ENCODE measurements at places on chromosomes 5 and 9.

DNA sequence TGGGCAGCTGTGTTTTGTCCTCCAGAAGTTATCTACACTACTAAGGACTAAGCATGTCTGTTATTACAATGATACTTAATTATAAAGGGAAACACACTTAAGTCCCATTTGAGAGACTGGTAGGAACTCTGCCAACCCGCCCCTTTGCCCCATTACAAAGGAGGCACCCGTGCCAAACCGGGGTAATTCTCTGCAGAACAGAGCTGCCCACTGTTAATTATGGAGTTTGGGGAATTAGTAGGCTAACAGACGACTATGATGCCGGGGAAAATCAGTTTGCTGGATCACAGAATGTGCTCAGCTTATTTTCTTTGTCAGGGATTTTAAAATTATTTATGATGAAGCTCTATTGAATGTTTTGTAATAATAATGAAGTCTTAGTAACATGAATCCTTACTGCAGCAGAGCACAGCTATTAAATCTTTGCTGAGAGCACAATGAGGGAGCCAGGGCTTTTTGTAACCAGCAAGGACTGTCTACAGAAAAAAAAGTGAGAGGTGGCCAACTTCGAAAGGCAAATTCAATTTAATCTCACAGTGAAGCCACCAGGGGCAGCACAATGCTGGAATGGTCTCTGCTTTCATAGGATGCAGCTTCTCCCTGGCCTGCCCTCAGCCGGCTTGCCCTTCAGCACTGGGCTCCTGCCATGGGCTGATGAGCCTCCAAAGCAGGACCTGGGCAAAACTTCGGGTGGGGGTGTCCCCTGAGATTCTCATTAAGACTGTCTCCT is 134.5 kb downstream of the GNAQ start:
- peak; percentile 22 for DNase-seq

DNA sequence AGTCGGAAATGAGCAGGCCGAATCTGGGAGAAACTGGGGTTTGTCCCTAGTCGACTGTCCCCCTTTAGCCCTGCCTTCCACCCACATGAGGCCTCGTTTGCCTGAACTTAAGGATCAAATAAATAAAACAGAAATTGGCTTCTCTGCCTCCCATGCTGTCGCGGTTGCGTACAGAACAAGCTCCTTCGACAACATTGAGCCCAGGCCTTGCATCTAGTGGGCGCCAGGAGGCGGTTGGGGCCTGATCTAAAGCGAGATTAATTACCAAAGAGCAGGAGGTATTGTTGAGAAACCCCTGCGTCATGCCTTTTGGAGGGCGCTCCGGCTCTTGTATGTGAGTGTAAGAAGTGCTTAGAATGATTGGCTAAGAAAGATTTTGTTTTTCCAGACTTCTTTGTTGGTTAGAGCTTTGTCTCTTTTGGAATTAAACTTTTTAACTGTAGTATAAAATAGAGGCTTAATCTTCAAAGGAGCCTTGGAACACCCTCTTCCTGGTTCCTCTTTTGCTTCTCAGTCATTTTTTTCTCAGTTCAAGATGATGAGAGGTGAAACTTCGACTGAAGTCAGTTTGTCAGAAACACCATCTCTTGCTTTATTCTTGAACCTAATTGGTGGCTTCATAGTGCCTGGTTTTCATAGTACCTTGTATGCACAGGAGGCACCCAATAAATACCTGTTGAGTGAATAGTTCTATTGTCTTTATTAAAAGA is 828 bp downstream of the ATP6V0E1 start:
- DNase-seq: peak; percentile 29

DNA sequence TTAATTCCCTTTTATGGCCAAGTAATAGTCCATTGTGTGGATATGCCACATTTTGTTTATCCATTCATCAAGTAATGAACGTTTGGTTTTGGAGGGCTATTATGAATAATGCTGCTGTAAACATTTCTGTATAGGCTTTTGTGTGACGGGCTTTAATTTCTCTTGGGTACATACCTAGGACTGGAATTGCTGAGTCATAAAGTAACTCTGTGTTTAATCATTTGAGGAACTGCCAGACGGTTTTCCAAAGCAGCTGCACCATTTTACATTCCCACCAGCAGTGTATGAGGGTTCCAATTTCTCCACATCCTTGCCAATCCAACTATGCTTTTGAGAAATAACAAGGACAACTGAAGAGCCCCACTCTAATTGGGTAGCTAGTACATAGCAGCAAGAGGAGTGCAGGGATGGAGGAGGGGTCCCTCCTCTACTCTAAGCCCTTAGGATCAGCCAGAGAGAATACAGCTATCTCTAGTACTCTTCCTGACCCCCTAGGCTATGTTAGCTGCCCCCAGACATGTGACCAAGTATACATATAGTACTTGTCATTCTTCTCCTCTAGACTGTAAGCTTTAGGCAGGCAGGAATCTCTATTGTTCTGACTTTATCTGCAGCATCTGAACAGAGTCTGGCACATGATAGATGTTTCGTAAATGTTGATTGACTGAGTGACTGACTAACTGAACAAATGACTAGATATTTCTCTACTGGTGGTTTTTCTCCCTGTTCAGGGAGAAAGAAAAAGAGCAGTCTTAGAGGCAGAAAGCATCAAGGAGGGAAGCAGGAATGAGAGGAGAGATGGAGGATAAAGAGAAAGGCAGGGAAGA is 22.1 kb upstream of the MATR3 start:
- no peak for DNase-seq

DNA sequence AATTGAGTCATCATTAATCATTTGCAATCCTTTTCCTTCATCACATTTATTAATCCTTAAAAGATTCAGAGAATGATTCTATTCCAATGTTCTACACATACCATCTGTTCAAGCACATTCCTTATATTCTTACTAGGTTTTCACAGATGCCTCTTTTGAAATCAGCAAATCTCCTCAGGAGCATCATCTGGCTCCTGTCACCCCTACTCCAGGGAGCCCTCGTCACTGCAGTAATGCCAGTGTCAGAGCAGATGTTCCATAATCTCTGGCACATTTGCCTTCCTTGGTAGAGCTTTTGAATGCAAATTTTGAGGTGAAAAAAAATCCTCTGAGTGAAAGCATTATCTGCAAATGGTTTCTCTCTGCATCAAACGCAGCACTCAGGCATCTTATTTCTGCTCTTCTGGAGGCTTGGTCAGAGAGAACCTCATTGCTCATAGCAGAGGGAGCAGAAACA is 7.6 kb upstream of the KCNV2 start:
- no peak for DNase-seq

GRCh38 chr9:79329861-79330260 is 241.9 kb upstream of the TLE4 start:
- DNase-seq: no peak

DNA sequence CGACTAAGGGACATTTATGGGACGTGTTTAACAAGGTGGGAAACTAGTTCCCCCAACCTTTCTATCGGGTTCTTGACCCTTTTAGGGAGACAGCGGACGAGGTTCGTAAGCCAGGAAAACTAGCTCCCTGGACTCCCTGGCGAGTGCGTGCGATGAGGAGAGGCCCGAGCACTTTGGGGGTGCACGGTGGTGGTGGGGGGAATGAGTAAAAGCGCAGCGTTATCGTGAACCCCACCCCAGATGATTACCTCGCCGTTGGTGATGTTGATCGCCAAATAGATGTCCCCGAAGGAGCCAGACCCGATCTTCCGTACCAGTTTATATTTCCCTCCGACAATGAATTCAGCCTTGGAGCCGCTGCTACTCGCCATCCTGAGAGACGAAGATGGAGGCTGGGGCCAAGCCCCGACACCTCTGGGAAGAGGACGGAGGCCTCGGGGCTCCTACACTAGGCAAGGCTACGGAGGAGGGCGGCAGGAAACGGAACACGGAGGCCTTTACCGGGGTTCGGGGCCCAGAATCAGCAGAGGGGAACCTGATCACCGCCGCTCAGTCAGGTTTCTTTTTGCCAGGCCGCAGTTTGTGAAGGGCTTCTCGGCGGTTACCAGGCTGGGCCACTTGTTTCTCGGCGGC is 529 bp downstream of the CSNK1A1 start:
- no peak for DNase-seq

DNA sequence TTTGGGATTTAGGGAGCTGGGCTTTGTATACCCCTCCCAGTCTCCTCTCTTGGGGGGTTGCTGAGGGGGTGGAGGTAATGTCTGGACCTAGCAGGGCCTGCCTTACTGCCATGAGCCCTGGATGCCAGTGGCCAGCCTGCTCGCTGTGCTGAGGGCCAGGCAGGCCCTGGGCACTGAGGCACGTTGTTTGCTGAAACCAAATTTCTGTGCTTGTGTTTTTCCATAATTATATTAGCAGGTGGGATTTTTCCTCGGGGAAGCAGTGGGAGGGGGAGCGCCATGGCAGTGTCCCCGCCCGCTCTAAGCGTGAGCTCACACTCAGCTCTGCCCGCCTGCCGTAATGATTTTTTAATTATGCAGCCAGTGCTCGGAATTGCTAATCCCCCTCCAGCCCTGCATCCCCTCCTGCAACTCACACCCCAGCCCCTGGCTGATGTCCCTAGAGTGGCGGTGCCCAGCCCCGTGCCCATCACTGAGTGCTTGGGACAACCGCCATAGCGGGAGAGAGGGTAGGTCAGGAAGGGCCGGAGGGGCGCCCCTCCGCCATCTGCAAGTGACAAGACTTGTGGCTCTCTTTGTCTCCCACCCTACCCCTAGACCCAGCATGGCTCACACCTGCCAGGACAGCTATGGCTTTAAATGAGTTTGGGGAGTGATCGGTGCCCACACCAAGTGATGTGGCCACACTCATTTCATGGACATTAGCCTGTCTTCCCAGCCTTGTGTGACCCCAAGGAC is 20.9 kb downstream of the CXXC5 start:
- no peak for DNase-seq

DNA sequence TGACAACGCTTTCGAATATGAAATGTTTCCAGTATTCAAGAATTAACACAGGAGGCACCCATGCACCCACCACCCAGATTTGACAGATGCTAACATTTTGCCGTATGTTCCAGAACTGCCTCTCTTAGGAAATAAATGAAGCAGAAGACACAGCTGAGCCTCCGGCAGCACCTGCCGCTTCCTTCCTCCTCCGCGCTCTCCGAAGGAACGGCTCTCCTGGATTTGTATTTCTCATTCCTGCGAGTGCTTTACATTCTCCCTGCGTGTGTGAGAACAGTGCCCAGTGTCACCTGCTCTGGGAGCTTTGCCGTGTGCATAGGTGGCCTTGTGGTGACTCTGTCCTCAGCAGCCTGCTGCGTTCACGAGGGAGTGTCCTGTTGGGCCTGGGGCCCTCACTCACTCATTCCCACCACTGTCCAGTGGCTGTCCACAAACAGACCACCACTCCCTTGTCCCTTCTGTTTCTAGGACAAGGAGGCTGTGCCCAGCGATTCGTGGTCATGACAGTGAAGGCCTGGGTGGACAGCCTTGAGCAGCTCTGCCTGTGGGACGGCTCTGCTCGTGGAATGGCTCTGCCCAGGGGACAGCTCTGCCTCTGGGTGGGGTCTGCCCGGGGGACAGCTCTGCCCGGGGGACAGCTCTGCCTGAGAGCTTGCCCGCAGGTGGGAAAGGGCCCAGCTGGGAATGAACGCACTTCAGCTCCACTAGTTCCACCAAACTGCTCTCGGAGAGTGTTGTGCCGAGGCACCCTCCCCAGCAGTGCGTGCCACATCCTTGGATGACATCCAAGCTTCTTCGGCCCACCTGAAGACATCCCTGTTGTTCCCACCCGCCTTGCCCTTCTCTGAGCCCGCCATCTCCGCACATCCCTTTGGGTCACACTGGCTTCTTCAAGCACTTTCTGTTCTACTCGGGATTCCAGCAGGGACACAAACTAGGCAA is 170.5 kb upstream of the PPP1R26 start:
- DNase-seq: no peak

DNA sequence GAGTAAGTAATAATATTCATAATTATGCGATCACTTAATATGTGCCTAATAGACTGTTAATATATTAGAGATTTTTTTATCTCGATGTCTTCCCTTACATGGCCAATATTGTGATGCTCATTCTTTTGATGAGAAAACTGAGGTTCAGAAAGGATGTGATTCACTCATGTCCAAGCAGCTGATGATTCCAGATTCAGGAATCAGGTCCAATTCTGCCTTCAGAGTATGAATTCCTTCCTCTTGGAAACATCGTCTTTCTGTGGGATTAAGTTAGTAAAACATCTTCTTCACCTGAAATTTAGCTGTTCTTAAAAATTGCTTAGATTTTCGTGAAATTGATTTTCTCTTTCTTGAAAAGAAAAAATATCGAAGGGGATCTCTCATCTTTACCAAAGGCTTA is 242.5 kb upstream of the RFX3 start:
- DNase-seq: no peak

DNA sequence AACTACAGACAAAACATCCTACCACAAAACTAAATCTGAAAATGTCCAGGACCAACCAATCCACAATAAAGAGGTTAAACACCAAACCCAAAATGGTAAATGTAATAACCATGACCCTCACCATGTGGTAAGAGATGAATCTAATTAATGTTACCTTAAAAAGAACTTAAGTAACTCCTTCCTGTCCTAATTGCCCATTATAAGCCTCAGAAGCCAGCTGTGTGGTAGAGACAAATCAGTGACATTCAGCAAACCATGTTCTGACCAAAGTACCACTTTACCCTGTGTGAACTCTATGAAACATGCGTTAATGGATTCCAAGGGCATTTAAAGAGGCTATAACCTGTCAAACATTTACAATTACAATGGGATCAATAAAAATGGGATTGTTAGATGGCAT is 25.0 kb downstream of the LPAR1 start:
- DNase-seq: no peak

GRCh38 chr9:130196643-130197042 is 24.4 kb downstream of the NCS1 start:
- DNase-seq: peak; percentile 26

GRCh38 chr5:142461028-142461590 is 136.3 kb upstream of the SPRY4 start:
- DNase-seq: no peak

- no peak for DNase-seq
Observed at GRCh38 chr5:55551358-55551757, 16.6 kb upstream of the PLPP1 start.

- DNase-seq: no peak
Observed at GRCh38 chr5:138169124-138169523, 9.3 kb downstream of the BRD8 start.

All from NCI-H446 (cell line).